T-helper 17 cell (primary cell): ENCODE measurements at places on chromosomes 6 and 20.

- no peak for DNase-seq
These were observed 23.3 kb downstream of the NOX3 start for GRCh38 chr6:155432293-155432692.

- DNase-seq = no peak
These were observed 272.8 kb downstream of the MAFB start for GRCh38 chr20:40416274-40416673.

DNA sequence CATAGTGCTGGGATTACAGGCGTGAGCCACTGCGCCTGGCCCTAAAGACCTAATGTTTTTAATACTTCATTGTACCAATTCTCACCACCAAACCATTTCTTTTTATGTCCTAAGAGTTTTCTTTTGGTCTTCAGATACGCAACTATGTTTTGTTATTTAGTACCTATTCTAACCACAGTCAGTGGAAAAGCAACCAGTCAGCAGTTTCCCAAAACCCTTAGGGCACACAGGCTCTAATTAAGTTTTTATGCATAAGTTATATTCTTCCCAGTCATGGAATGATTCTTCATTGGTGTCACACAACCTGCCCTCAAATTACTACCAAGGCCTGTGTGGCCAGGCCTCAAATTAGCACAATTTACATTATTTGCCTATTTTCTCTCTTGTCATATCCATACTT, 247.7 kb upstream of the KCNQ5 start:
- DNase-seq = no peak

GRCh38 chr20:48404598-48404997, 423.2 kb downstream of the PREX1 start:
- DNase-seq = no peak
